NCI-H1092 (cell line): ENCODE measurements at places on chromosomes 11 and 22.

DNA sequence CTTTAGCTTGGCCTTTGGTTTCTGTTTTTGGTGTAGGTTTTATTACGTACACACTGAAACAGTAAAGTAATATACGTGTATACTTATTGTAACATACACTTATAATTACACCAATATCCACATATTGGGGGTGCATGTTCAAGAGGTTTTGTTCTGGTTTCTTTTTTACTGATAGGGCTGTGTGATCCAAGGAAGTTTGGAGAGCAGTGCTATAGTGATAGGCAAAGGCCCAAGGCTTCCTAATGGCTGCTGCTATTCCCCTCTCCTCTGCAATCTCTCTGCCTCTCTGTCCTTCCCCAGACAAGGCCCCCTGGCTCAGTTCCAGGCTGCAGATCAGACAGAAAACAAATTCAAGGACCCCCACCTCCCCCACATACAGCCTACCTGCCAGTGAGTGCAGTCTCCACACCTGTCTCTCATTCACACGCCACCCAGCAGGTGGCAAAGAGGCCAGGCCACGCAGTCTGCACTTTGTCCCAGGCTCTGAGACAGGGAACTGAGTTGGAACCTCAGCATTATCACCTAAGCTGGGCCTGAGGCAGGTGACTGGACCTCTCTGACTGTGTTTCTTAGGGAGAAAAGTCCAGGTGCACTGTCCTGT lies 15.1 kb downstream of the TMEM184B start:
- peak; percentile 68 for DNase-seq

GRCh38 chr11:7484645-7485044 lies 661 bp upstream of the OLFML1 start:
- no peak for DNase-seq

GRCh38 chr11:79308429-79308828 lies 132.4 kb downstream of the TENM4 start:
- DNase-seq, result no peak

GRCh38 chr22:43314611-43315010 lies 28.6 kb downstream of the SCUBE1 start:
- no peak for DNase-seq

- DNase-seq, result no peak
Observed at GRCh38 chr22:22158965-22159364, 85.6 kb upstream of the VPREB1 start.

- peak; percentile 86 for DNase-seq
Observed at GRCh38 chr11:133064152-133064877, 468.0 kb downstream of the OPCML start.

GRCh38 chr22:45006111-45006963 lies 3.5 kb downstream of the PHF21B start:
- no peak for DNase-seq

GRCh38 chr22:30361916-30362650 lies 5.3 kb downstream of the CCDC157 start:
- no peak for DNase-seq

GRCh38 chr22:38291201-38291777 lies 18.5 kb upstream of the TMEM184B start:
- DNase-seq, result no peak

- no peak for DNase-seq
Observed at GRCh38 chr11:74701351-74701750, 29.9 kb downstream of the CHRDL2 start.

- DNase-seq, result no peak
Observed at GRCh38 chr22:20246368-20247009, 21.6 kb downstream of the RTN4R start.

DNA sequence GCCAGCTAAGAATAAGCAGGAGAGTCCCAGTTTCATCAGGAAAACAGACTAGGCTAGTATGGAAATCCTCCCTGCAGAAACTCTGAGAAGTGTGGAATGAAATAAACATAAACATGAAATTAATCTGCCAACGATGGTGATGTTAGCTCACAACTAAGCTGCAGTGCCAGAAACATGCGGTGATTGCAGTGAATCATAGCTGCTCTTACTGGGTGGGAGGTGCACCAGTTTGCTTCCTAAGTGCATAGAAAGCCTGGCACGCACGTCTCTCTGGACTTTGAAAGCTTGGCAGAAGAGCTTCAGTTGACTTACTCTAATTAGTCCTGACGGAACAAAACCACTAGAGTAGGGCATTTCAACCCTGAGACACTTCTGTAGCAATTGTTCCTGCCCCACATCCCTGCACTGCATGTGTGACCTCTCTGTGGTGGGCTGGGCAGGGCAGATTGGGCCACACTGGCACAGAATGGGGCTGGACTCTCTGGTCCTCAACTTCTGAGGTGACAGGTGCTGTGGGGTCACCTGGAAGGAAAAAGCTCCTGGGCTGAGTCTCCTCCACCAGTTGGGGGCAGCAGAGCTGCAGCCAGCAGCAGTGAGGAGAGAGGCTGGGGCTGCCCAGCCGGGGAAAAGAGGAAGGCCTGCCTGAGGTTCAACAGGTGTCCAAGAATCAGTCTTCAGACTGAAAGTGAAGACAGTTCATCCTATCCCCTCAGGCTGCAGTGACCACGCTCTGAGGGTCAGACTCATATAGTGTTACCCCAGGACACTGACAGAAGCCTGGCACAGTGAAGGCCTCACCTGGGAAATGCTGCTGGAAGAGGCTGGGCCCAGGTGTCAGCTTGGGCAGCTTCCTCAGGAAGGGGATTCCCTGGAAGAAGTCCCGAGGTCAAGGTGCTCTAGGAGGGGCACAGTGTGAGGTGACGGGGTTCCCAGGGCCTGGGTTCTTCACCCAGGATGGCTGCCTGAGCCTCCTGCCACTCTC lies 40.5 kb downstream of the GGTLC2 start:
- no peak for DNase-seq

DNA sequence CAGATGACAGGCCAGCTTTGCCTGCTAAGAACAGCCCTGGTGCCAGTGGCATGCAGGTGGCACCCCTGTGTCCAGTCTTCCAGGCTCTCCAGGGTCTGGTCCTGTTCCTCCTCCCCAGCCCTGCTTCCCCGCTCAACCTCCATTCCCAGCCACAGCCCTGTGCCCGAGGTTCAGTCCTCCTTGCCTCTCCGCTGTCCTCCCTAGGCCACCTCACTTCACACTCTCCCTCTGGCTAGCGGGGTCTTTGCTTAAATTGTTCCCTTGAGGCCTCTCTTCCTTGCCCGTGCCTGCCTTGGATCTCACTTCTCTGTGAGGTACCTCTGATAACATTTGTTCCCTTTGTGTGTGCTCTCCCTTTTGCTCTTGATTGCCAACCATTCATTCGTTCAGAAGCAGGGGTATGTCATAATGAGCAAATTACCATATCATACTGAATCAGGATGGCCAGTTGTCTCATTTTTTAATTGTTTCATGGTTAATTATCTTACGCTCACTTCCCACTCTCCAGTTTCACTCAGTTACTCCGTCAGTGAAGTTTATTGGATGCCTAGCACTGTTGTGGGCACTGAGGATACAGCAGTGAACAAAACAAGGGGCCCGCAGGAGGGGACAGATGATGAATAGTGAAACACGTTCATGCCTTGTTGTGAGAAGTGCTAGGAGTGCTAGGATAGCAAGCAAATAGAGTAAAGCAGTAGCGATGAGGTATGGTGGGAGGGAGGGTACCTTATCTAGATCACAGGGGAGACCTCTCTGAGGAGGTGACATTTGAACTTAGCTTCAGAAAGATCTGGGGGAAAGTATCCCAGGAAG lies 7.4 kb downstream of the BMAL1 start:
- DNase-seq, result no peak

- no peak for DNase-seq
Observed at GRCh38 chr11:32312865-32313403, 122.4 kb downstream of the WT1 start.

DNA sequence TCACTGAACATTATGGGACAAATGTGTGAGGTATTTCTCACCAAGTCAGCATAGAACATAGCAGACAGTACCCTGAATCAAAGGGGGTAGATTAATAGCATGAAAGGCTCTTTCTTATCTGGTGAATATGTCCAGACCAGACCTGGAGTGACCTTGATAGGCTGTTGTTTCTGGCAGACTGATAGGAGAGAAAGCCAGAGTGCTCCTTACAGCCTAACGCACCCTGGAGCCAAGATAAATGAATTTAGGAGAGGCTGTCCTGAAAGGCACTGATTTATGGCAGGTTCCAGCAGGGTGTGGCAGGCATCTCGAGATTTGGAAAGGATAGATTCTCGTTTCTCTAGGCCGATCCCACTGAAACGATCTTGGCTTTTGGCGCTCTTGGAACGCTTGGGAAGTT lies 204.6 kb downstream of the DBX1 start:
- DNase-seq, result no peak

DNA sequence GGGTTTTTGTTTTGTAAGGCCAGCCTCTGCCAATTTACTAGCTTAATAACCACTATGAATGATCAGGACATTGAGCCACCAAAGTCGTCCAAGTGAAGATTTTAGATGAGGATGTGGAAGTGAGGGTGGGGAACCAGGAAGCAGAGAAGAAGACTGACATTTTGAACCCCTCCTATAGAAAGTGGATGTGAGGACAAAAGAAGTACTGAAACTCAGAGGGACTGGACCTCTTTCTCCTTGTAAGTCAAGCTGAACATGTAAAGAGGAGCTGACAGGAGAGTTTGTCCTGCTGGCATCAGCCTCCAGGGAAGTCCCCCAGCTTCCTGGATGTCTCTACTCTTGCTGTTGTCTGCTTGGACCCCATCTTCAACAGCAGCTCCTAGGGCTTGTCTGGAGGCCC lies 338.2 kb upstream of the NCAM1 start:
- DNase-seq, result no peak

DNA sequence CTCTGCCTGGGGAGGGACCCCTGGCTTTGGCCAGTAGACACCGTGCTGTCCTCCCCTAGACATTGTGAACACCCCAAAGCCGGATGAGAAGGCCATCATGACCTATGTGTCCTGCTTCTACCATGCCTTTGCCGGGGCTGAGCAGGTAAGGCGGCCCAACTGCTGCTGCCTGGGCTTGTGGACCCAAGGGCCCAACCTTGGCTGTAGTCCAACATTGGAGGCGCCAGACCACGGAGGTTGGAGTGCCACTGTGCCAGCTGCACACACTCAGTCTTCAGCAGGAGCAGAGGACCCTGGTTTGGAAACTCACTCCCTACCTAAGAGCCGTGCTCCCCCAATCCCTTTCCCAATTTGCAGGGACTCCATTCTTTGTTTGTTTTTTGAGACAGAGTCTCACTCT lies 9.4 kb downstream of the ACTN3 start:
- no peak for DNase-seq

DNA sequence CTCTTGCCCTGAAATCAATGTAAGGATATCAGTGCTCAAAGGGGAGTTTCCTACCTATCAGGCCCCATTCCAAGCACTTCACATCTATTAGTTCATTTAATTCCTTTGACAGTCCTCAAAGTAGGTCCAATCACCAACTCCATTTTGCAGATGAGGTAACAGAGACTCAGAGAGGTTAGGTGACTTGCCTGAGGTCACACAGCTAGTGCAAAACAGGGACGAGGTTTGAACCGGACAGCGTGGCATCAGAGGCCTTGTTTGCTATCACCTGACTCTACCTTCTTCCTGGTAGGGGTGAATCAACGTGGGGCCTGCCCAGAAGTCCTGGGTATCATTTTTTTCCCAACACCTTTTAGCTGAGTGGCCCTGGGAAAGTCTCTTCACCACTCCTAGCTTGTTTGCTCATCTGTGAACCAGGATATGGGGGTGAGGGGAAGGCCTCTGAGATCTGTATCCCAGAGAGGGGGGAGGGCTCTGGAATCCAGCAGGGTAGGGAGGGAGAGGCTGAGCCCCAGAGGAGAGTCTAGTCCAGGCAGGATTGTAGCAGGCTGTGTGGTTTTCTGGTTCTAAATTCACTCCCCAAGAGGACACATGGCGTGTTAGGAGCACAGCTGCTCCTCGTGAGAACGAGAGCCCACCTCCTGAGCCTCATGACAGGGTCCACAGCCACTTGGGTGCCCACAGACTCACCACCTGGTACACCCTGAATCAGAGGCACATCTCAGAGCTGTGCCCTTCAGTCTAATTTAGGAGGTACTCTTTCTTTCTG lies 174.7 kb downstream of the MN1 start:
- no peak for DNase-seq

GRCh38 chr11:116224154-116224888 lies 548.5 kb downstream of the BUD13 start:
- peak; percentile 60 for DNase-seq

DNA sequence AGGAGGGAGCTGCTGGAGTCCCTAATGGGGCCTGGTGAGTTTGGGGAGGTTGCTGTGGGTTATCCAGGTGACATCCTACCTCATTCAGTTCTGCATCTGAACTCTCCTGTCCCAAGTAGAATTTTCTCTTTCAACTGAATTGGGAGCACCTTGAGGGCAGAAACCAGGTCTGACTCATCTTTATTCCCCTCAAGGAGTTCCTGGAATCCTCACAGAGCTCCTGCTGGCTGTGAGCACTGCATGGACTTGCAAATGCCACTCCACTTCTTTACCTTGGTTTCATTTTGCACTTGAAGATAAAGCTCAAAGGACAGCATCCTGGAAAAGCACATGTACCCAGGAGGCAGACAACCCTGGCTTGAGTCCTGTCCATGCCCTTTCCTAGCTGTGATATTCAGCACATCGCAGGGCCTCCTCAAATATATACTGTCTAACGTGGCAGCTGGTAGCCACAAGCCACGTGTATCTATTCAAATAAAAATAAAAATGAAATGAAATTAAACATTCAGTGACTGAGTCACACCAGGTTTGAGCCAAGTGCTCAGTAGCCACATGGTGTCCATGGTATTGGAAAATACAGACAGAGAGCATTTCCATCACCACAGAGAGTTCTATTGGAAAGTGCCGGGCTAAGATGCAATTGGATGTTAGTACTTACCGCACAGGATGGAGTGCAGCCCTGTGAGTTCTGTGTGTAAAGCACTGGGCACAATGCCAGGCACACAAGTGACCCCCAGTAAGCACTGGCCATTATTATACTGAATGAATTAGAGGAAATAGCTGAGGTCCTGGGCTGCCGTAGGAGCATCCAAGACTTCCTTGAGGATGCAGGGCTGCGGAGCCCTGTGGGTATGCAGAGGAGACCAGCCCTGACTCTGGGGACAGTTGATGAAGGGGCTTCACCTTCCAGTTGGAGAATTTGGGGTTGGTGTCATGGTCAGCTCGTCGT lies 149.0 kb downstream of the PKNOX2 start:
- no peak for DNase-seq

DNA sequence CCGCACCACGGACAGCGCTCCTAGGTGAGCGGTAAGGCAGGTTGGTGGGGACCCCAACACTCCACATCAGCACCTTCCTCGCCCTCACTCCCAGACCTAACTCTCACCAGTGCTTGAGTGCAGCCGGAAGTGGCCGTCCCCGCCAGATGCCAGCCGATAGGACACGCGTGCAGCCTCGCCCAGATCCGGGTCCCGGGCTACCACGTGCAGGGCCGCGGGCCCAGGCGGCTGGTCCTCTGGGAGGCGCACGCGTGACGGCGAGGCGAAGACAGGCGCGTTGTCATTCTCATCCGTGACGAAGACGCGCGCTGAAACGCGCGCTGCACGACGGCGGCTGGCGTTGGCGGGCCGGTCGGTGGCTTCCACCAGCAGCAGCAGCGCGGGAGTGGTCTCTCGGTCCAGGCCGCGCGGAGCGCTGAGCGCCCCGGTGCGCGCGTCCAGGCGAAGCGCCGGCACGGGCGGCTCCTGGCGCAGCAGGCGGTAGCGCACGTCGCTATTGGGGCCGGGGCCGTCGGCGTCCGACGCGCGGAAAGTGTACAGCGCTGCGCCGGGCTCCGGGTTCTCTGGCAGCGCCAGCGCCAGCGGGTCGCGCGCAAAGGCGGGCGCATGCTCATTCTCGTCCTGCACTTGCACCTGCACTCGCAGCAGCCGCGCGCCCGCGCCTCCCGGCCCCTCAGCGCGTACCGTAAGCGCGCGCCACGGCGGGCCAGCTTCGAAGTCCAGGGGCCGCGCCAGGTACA lies 10.8 kb upstream of the TPP1 start:
- DNase-seq, result peak; percentile 47
